ENCODE measurements at places on chromosomes 2 and 18.

- no peak for DNase-seq
Observed at GRCh38 chr2:80530442-80531064, 226.0 kb upstream of the LRRTM1 start.

GRCh38 chr2:226414335-226414734 lies 385.3 kb downstream of the IRS1 start:
- no peak for DNase-seq

- no peak for DNase-seq
Observed at GRCh38 chr2:101267671-101268656, 15.3 kb downstream of the CNOT11 start.

GRCh38 chr2:29272311-29272710 lies 157.1 kb downstream of the CLIP4 start:
- no peak for DNase-seq

GRCh38 chr18:54479365-54479764 lies 111.7 kb upstream of the DYNAP start:
- no peak for DNase-seq

GRCh38 chr2:105617631-105618350 lies 126.9 kb upstream of the NCK2 start:
- no peak for DNase-seq

Data from SK-N-DZ (cell line).